Activated CD4-positive, alpha-beta T cell treated with anti-CD3 and anti-CD28 coated beads for 36 hours (primary cell): ENCODE measurements at places on chromosomes 7 and 10.
A peak's percentile ranks its signal among the peaks of the same experiment; 100 is the strongest.

GRCh38 chr7:90194911-90195809, 16.4 kb upstream of the STEAP2 start:
- DNase-seq, result no peak

DNA sequence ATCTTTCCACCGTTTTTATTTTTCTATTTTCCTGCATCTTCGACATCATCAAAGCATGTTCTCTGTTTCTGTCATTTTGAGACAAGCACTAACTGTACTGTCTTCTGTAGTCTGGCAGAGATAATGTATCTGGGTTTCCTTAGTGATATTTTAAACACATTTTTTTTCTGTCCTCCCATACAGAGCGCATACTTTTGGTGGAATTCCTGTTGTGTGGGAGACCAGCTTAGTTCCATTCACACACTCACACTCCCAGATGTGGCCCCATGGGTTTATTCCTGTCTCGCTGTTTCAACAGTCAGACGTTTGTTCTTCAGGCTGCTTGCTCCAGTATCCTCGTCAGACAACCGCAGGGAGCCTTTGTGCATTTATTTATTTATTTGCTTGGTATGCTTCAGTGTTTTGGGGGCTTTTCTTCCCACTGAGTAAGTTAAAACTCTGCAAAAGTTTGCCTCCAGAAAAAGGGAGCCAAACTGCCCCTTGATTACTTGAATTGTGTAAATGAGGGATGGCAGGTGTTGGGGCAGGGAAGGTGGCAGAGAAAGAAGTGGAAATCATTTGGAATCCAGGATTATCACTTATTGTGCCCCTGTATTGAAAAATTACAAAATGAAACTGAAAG, 456.8 kb upstream of the KLF6 start:
- no peak for DNase-seq

GRCh38 chr7:20141666-20142065, 75.5 kb downstream of the MACC1 start:
- DNase-seq, result no peak

DNA sequence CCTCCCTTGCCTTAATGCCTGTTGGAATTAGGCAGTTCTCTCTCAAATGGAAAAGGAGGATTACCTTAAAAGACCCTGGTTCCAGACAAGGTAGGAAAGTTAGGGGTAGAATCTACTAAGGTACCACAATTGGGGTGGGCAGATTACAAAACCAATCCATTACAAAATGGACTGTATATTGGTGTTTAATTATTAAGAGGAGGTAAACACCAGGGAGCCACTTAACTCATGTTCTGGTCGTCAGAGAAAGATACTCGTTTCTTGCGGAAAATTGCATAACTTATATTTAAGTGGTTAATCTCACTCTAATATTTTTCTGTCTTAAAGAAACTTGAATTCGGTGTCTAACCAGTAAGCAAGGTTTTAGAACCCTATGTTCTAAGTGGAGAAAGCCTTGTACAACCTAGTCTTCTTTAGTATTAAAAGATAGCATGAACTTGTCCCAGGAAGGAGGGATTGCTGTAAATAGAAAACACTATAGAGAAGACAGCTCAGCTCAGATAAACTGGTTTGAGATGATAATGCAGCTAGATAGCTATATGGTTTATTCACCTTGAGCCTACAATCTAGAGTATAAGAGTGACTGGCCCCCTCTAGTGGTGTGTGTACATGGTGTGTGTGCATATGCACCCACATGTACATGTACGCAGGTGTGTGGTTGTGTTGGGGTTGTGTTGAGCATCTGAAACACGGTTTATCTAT, 58.0 kb upstream of the STRIP2 start:
- peak; percentile 80 for DNase-seq

- no peak for DNase-seq
Observed at GRCh38 chr10:63614371-63614891, 93.2 kb downstream of the REEP3 start.

GRCh38 chr7:1065585-1066241, 21.4 kb downstream of the GPR146 start:
- peak; percentile 92 for DNase-seq

DNA sequence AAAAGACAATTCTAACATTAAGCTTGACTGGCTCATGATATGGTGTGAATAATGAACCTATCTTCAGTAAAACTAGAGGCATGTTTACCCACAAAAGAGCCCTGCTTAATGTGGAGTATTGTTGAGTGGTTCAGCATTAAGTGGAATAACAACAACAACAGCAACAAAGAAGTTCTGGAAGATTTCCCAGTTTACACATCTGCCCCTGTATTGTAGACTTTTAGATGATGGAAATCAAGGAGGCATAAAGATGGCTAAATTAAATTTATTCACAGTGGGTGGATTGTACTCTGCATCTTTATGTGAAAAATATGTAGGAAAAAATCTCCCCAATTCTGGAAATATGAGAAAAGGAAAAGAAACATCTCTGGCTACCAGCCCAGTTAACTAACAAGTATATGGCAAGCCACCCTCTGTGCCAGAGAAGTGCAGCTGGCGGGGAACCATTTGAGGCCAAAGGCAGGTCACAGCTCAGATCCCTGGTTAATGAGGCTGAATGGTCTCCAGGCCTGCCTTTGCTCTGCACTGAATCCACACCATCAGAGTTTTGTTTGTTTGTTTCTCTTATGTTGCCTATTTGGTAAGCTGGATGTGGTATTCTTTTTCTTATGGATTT, 186.0 kb downstream of the SEMA3D start:
- no peak for DNase-seq
